ENCODE measurements at places on chromosomes 4 and X.

DNA sequence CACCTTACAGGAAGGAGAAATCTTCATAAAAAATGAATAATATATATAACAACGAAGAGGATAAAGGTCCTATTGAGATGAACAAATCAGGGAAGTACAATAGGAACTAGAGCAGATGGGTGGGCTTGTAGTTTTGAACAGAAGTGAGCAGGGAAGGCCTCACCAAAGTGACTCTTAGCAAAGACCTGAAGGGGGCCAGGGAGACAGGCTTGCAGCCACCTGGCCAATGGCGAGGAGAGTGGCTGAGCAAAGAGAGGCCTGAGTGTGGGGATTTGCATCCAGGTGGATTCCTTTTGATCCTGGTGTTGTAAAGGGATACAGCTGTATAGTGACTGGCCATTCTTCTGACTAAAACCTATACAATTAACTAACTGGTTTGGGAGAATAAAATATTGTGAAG, 354.1 kb downstream of the CAMK2D start:
- DNase-seq: no peak

- DNase-seq: no peak
Measured at GRCh38 chrX:55919367-55920221, 202.0 kb downstream of the RRAGB start.

DNA sequence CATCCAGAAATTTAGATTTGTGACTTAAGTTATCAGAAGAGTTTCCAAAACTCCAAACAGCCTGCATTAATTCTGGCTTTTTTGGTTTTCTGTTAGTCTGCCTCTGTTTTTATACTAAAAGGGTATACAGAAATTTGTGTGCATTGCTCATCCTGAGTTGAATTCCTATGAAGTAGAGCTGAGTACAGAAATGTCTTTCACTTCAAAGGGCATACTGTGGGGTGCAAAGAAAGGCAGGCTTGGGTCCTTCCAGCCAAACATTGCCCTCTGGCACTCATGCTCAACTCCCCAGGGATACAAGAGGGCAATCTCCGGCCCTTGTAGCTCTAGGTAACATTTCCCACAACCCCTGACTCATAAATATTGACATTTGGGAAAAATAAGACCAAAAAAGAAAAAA, 27.6 kb upstream of the TMEM184C start:
- DNase-seq: no peak

GRCh38 chrX:137852502-137852901, 286.6 kb downstream of the ZIC3 start:
- no peak for DNase-seq

- peak; percentile 39 for DNase-seq
Measured at GRCh38 chrX:154097003-154097588, 421 bp downstream of the MECP2 start.

DNA sequence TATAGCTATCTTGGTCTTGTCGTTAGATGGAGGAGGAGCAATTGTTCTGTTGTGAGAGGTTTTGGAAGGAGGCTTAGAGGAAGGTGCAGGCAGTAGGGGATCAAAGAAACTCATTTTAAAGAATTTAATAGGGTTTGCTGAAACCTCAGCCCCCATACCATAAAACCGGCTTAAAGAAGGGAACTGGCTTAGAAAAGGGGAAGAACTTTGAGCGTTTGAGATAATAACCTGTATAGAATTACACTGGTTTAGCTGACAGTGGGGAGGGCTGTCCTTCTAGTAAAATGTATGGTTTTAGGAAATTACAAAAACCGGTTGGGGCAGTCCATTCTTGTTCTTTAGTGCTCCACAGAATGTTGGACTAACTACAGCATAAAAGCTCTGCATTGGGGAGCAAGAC, 128.1 kb downstream of the KDM6A start:
- no peak for DNase-seq

DNA sequence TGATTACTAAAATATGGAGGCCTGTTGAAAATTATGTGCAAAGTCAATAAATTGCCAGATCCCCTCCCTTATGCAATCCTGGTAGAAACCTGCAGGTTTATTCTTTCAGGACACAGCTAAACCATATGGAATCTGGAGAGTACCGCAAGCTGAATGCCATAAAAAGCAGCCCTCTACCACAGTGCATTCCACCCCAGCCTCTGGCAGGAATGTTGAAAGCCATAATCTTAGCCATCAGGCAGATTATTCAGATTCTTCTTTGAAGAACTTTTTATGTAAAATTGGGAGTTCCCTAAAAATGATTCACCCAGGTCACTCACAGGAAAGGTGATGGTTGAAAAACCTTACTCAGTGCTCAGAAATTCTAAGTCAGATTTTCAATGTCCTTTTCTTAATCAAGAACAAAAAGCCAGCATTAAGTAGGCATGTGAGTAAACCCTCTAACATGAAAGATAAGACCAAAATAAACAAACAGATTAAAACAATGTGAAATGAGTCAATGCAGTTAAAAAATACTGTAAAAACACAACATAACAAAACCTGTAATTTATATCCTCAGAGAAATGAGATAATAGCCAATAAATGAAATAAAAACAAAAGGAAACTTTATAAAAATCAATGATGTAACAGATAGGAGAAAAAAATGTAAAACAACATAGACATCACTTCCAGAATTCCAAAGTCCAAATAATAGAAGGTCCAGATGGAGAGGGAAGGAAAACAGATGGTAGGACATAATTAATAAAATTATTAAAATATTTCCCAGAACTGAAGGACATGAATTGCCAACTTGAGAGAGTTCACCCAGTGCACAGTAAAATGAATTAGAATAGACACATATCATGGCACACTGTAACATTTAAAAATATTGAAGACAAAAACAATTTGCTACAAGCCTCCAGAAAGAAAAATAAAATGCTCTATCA, 226.9 kb downstream of the FSTL5 start:
- DNase-seq: no peak

GRCh38 chr4:119238068-119238722, 25.7 kb downstream of the USP53 start:
- DNase-seq: no peak

DNA sequence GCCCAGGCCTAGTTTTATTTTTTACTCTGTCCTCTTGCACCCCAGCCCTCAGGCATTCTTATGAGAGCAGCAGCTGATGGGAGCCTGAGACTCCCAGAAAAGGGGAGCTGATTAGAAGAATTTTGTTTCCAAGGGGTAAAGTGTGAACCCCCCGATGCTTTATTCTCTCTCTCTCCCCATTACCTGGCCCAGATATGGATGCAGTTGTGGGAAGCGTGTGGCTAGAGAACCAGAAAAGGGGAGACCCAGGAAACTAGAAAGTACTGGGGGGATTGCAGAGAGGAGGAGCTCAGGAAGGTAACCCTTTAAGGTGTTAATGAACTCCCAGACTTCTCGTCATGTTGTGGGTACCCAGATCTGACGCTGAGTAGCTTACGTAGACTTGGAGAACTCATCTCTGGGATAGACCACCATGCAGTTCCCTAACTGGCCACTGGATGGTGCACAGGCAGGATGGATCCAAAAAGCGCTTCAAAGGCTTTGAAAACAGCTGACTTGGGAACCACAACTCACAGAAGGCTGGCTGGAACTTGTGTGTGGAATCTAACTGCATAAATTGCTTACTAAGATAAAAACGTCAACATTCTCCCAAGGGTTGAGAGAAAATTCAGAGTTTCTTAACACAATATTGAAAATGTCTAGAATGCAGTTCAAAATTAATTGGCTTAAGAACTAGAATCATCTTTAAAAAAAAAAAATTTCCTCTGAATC, 64.7 kb downstream of the TBC1D14 start:
- DNase-seq: peak; percentile 81

GRCh38 chr4:114019276-114019968, 40.0 kb upstream of the ARSJ start:
- DNase-seq: peak; percentile 63

DNA sequence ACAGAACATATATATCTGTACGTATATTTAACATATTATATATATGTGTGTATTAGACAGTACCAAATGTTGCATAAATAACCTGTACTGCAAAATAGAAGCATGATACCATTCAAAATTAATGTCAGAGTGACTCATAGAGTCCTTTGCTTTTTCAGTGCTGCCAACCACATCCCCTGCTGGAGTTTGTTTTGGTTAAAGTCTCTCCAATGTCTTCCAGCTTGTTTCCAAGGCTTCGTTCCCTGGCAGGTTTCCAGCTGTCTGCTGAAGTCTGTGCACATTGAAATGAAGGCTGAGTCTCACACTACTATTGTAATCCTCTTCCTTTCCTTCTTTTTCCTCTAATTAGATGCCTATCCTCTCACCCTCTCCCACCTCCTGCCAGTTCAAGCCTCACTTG, 14.9 kb downstream of the NRK start:
- DNase-seq: no peak

GRCh38 chr4:41550308-41550707, 12.4 kb downstream of the LIMCH1 start:
- peak; percentile 65 for DNase-seq

DNA sequence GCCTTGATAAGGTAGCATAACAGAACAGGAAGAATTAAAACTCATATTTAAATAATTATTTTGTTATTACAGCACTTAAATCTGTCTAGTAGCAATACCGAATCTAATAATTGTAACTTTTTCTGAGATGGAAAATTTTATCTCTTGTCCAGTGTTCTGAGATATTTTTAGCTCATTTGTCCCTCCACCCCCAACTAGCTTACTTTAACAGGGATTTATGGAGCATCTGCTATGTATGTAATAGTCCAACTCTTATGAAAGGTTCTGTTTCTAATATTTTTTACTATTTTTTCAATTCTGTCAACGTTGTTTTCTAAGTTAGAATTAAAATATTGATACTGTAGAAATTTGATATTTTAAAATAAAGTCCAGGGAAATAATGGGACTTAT, 38.2 kb upstream of the NUDT6 start:
- DNase-seq: no peak

- no peak for DNase-seq
Measured at GRCh38 chr4:45647823-45648222, 476.0 kb downstream of the GABRG1 start.

GRCh38 chrX:84933956-84934556, 69.6 kb upstream of the APOOL start:
- no peak for DNase-seq

GRCh38 chr4:37981844-37982720, 21.9 kb downstream of the PTTG2 start:
- DNase-seq: no peak

DNA sequence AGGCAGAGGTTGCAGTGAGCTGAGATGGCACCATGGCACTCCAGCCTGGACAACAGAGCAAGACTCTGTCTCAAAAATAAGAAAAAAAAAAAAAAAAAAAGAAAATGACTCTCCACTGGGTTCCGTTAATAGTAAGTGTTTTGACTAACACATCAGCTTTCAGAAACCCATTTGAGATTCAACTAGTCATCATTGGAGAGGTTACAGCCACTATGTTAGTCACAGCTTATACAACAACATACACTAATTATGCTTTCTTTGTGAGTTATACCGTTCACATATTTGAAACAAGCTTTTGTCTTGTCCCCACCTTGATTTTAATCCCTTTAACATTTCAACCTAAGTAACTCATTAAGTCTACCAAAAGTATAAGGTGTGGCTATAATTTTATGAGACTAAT, 48.2 kb downstream of the HADH start:
- DNase-seq: no peak

- DNase-seq: no peak
Measured at GRCh38 chr4:17058916-17059741, 160.7 kb upstream of the LDB2 start.

DNA sequence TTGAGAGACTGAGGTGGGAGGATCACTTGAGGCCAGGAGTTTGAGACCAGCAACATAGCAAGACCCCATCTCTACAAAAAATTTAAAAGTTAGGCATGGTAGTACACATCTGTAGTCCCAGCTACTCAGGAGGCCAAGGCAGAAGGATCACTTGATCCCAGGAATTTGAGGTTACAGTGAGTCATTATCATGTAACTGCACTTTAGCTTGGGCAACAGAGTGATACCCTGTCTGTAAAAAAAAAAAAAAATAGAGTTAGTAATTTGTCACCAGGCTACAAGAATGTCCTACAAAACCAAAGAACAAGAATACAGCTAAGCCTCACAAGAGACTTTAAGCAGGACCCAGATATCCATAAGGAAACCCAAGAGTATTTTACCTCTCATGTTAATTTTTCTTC, 27.0 kb upstream of the RAB28 start:
- DNase-seq: no peak

GRCh38 chrX:147738265-147738664, 173.5 kb upstream of the FMR1 start:
- no peak for DNase-seq

GRCh38 chrX:49675075-49675719, 20.6 kb downstream of the PAGE1 start:
- DNase-seq: no peak

DNA sequence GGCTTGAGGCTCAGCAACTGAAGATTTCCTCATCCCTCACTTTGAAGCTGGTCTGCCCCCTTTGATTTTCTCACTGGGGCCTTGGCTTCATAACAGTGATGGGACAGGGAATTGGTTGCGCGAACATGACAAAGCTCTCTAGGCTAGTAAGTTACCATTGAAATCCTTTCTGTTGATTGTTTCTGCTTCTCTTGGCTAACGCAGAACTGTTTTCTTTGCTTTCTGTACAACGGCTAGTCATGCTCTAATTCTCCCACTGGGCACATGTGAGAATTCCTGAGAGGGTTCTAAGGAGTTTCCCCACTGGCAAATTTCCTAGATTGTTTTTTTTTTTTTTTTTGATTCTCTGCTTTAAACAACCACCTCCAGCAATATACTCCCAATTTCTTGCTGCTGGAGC, 738.6 kb downstream of the PCDH7 start:
- no peak for DNase-seq

DNA sequence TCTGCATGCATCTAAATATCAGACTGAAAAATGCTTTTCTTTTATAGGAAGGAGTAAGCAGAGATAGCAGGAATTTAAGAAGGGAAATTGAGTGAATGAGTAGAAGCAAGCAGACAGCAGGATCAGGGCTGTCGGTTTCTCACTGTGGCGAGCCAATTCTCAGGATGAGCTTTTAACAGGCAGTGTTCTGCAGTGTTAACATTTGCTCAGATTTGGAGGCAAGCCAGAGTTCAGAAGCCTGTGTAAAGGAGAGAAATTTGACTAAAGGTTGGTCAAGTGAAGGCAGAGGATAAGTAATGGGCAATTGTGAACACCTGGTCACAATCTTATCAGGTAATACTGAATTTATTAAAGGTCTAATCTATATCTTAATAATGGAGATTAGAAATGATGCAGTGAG, 133.3 kb upstream of the MAGEB16 start:
- no peak for DNase-seq

- DNase-seq: peak; percentile 63
Measured at GRCh38 chr4:54233697-54234496, 4.8 kb downstream of the PDGFRA start.

DNA sequence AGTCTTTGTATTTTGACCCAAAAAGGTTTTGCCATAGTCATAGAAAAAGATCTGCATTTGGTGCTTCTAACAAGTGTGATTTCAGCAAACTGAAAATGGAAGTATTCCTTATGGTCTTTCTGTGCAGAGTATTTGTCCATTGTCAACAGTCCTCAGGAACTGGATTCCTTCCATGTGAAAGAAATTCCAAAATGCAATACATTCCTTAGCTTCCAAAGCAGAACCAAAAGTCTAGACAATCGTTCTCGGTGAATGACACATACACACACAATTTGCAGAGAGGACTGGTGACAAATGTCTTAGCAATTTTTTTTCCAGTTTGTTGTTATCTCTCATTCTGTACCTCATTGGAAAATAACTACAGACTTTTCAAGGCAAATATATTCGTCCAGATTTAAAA, 562.2 kb upstream of the SLIT2 start:
- no peak for DNase-seq

- no peak for DNase-seq
Measured at GRCh38 chr4:185838514-185839193, 26.7 kb upstream of the SORBS2 start.

All from dermis microvascular lymphatic vessel endothelial cell (primary cell).